IMR-90 (cell line): ENCODE measurements at places on chromosomes 1 and 21. TPM values are rescaled to one million over a fixed set of nuclear protein-coding genes. Genes with fewer than 3 reads are reported as not detected.
A peak's percentile ranks its signal among the peaks of the same experiment; 100 is the strongest.

DNA sequence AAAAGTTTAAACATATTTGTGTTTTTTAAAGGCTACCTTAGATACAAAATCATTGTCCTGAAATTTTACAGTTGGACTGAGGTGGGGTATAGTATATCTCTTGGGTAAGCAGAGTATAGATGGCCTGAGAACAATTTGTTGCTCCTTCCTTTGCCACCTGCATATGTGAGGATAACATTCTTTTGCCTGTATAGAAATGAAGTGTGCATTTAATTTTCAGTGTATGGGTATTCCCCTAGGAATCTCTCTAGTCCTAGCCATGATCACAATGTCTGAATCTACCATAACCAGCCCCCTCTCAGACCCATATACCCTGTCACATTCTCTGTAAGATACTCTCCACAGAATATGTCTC lies 1.9 kb upstream of the FCGR2A start:
- DNase-seq, result no peak

FAM131C gene
- 0.56 and 1.0 TPM in 2 replicates for polyA plus RNA-seq

DNA sequence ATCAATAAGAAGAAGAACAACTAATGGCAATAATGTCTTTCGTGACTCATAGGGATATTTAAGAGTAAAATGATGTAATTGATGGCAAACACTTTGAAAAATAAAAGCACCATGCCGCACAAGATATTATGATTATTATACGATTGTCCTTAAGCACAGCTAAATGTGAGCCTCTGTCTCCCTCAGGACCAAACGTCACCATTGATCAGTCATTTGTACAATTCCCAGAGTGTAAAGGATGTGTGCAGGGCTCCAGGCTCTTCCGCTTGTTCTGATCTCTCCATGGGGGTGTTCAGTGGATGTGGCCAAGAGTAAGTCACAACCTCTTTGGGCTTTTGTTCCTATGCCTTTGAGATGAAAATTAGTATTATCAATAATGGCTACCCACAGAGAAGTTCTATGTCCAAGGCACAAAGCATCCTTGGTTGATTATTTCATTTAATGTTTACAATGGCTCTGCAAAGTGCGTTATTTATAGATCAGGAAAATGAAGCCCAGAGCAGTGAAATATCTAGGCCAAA lies 17.7 kb upstream of the C1orf87 start:
- no peak for DNase-seq

DNA sequence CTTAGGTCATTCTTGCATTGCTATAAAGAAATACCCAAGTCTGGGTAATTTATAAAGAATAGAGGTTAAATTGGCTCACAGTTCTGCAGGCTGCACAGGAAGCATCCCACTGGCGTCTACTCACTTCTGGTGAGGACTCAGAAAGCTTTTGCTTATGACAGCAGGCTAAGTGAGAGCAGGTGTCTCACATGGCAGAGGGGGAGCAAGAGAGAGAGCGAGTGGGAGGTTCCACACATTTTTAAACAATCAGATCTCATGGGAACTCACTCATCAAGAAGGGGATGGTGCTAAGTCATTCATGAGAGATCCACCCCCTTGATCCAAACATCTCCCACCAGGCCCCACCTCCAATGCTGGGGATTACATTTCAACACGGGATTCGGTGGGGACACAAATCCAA lies 13.6 kb upstream of the RGS4 start:
- no peak for DNase-seq

GRCh38 chr1:204503913-204504519 lies 9.4 kb upstream of the PIK3C2B start:
- no peak for DNase-seq

DNA sequence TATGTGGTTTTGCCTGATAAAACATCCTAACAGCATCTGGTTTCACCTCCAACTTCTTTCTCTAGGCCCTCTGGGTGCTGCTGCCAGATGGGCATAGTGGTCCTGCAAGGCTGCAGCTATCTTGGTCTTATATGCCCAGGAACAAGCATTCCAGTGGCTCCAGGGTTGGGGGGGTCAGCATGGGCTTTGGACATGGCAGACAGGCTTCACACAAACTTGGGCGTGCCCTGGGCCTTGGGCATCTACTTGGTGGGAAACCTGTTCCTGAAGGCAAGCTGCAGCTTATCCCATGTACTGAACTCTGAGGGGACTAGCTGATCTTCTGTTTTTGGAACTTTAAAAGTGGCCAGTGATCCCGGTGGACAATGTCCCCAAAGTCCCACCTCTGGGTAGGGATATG lies 54.9 kb upstream of the ZNF678 start:
- no peak for DNase-seq

DNA sequence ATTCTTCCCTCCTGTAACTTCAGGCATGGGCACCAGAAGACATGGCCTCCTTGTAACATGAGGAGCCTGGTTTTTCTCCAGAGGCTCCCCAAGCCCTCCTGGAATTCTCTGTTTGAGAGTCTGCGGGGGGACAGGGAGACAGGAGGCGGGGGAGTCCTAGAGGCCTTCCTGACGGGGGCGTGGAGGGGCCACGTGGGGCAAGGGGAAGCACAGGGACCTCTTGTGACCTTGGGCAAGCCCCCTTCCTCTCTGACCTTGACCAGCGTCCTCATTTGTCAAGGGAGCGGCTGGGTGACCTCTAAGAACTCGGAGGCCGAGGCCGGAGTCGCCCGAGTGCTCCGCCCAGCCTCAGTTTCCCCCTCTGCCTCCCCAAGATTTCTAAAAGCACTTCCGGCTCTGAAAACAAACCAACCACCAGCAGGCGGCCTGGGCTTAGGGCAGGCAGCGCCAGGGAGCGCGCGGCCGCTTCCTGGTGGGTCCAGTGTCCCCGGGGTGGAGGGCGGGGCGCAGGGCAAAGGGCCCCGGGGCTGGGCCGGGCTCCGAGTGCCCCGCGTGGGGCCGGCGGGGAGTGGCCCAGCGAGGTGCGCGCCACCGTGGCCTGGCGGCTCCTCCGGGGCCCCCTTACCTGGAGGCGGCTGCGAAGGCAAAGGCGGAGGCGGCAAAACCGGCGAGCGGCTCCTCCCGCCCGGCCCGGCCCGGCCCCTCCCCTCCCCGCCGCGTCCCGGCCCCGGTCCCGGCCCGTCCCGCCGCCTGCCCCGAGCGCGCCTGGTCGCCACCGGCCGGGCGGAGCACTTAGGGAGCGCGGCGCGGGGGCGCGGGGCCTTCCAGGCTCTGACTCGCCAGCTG lies at the start of gene TMCO4:
TMCO4 (minus strand) TSS at position 687 of the 846 bp plus-strand sequence. CDS start 19,158 bp downstream, outside the sequence.
- peak; percentile 37 for DNase-seq

CDC42BPA gene
- 7.7 and 9.4 TPM in 2 replicates for polyA plus RNA-seq

LRRC53 gene
- polyA plus RNA-seq, result not detected in 2 replicates

DNA sequence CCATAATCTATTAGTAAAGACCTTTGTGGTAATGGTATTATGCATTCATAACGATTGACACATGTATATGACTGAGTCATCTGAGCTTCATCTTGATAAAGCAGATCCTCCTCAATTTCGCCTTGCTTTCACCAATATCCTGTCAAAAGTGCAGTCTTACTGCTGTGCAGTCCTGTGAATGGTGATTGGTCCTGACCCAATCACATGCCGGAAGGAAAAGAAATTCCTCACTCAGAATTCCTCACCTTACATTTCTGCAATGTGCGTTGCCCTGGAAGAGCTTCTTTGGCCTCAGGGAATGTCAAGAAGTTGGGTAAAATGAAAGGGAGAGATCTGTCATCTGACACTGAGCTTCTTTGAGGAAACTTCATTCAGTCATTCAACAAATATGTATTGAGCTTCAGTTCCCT lies 121.0 kb upstream of the TSPAN2 start:
- peak; percentile 58 for DNase-seq

RHOU gene
- 0.27 and 0.44 TPM in 2 replicates for polyA plus RNA-seq
